G401 (cell line): ENCODE measurements at places on chromosomes 6 and 20.
A peak's percentile ranks its signal among the peaks of the same experiment; 100 is the strongest.

DNA sequence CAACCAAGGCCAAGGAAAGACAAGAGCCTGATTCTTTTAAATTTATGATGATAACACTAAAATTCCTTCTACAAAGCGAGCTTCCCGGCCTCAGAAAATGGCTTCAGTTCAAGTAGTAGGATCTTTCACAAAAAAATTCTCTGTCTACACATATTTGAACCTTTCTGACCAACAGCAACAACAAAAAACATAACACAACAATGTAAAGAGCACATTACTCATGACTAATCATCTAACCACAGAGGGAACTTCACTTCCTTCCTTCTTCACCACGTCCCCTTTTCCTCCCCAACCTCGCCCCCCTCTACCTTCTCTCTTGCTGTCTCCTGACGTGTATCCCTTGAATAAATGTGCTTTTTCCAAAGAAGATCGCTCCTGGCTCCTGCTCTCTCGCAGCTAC, 228.2 kb downstream of the MYLK4 start:
- DNase-seq, result no peak

DNA sequence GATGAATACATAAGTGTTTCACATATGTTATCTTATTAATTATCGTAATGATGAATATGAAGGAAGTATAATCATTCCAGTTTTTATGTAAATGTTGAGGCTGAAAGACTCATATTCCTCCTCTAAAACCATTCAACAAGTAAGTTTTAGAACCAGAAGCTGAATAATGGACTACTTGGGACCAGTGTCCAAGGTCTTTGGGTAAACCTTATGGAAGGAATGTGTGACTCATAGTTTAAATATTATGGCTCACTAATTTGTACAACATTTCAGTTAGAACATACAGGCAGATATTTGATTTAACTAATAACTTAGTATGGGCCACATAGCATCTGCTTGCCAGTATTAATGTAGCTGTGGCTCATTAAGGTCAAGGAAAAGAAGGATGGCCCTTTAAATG, 209.6 kb downstream of the TFAP2B start:
- DNase-seq, result no peak

DNA sequence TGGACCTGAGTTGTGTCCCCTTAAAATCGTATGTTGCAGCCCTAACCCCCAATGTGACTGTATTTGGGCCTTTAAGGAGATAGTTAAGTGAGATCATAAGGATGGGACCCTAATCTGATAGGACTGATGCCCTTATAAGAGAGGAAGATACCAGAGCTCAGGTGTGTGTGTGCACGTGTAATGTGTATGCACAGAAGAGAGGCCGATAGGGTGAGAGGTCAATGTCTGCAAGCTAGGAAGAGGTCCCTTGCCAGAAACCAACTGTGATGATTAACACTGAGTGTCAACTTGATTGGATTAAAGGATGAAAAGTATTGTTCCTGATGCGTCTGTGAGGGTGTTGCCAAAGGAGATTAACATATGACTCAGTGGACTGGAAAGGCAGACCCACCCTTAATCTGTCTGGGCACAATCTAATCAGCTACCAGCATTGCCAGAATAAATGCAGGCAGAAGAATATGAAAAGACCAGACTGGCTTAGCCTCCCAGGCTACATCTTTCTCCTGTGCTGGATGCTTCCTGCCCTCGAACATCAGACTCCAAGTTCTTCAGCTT, 299.8 kb downstream of the LRFN2 start:
- DNase-seq, result no peak

DNA sequence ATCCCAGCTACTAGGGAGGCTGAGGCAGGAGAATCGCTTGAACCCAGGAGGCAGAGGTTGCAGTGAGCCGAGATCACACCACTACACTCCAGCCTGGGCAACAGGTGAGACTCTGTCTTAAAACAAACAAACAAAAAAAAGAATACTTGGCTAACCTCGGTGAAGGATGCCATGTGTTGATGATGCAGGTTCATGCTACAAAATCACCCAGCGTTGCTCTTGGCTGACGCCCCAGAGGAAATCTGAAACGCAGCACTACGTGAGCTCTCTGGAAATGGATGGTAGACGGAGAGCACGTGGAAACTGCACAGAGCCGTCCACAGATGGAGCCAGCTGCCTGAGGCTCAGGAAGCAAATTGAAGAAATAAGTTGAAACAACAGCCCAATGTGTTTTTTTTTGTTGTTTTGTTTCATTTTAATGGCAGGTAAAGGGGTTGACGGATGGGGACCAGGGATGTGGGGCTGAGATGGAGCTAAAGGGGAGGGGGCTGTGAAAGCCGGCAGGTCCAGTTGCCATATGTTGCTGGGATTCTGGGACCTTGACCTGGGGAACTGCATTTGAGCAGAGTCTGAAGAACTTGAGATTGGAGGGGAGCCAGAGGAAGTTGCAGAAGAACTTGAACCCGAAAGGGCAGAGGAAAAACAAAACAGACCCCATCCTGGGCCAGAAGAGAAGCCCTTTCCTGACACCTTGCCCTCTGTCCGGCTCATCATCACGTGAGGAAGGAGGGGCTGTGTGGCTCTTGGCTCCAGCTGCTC, 12.8 kb upstream of the MANBAL start:
- DNase-seq, result no peak

GRCh38 chr6:162416831-162417537, 310.6 kb downstream of the PRKN start:
- DNase-seq, result no peak

DNA sequence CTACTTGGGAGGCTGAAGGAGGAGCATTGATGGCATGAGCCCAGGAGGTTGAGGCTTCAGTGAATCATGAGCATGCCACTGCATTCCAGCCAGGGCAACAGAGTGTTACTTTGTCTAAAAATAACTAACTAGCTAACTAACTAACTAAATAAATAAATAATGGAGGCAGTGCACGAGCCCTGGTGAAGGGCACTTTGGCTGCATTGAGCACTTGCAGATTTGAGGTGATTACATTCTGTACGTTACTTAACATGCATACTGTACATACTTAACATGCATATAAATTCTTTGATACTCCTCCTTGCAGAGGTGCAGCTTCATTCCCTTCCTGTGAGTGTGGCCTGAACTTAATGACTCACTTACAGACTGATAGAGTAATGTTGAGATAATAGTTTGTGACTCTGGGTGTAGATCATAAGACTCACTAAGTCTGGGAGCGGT, 10.7 kb downstream of the HLA-A start:
- no peak for DNase-seq

- DNase-seq, result no peak
These were observed 15.0 kb downstream of the C20orf173 start for GRCh38 chr20:35514371-35514932.

- DNase-seq, result no peak
These were observed 81.4 kb downstream of the DLL1 start for GRCh38 chr6:170209354-170210025.

- no peak for DNase-seq
These were observed 126.8 kb upstream of the HMGCLL1 start for GRCh38 chr6:55705451-55706440.

GRCh38 chr6:79586548-79586947, 44.6 kb upstream of the SH3BGRL2 start:
- DNase-seq, result no peak

- no peak for DNase-seq
These were observed 4.0 kb downstream of the TEAD3 start for GRCh38 chr6:35492974-35493284.

DNA sequence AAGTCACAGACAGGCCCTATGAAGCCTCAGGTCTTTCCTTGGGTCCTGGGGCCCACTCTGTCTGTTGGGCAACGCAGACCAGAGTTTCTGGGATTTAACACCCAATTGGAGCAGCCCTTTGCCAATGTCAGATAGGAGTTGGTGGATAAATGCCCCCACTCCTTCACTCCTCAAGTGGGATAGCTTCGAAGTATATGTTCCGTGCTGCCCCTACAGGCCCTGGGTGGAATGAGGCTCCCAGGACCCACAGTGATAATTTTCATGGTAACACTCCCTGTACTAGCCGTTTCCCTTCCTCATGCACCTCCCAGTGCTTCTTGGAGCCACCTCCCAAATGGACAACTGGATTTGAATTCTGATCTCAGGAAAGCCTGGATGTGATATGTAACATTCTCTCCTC, 145.4 kb downstream of the FOXA2 start:
- no peak for DNase-seq

DNA sequence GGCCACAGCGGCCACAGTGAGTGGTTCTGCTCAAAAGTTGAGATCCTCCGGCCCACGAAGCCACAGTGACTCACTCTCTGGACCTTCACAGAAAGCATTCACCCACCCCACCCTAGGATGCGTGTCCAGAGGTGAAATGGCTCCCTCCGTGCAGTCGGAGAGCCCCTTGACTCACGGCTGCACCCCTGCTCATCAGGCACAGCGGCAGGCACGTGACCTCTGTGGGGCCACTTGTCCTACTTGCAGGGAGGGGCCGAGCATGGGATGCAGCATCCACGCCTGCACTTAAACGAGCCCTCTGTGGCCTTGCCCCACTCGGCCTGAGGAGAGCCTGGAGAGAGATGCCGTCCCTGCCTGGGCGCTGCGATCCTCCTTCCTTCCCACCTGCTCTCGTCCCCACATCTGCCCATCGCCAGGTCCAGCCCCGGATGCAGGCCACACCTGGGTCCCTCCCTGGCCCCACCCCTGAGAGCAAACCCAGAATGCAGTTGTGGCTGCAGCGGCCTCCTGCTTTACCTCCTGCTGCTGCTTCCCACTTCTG, 28.7 kb downstream of the NTSR1 start:
- no peak for DNase-seq

DNA sequence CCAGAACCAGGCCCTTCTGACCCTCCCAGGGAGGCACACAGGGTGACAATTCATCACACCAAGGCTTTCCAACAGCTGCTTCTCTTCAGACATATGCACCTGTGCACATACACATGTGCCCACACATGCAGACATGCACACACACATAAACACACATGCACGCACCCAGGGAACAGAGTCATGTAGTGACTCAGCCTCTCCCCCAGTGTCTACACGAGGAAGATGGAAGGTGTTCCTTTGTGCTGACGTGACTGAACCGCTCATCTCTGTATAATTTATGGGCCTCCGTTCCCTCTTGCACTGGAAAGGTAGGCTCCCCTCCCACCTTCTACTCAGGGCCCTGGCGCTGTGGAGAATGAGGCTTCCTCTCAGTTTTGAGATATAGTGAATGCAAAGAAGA, 23.8 kb upstream of the PLEKHG1 start:
- DNase-seq, result no peak

DNA sequence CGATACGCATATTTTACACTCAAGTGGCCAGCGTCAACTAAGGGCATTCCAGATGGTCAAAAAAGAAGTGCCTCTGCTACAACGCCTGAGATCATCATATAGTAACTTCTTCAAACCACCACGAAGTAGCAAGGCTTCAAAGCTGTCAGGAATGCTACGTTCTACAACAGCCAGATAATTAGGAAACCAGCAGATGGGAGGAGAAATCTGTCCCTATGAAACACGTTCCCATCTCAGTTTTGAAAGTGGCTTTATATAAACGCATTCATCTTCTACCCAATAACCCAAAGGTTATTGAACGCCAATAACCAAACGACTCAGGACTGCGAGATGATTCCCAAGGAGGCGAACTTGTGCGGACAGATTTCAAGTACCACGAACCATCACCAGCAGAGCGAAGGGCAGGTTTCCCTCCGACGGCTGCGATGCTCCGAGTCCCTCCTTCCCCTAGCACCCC, 1.2 kb downstream of the ABHD12 start:
- DNase-seq, result peak; percentile 51

DNA sequence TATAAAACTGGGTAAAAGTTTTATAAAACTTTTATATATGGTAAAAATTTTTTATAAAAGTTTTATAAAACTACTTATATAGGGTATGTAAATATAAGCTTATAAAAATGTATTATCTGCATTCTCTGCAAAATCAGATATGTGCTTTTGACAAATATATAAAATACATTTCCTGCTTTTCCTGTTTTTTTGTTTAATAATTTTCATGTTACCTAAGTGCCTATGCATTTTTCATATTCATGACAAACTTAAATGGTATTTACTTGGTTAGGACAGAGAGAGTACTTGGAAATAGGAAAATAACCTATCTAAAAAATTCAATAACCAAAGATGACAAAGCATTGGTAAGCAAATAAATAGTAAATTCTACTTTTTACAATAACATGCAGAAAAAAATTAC, 41.2 kb downstream of the ADGRG6 start:
- no peak for DNase-seq

DNA sequence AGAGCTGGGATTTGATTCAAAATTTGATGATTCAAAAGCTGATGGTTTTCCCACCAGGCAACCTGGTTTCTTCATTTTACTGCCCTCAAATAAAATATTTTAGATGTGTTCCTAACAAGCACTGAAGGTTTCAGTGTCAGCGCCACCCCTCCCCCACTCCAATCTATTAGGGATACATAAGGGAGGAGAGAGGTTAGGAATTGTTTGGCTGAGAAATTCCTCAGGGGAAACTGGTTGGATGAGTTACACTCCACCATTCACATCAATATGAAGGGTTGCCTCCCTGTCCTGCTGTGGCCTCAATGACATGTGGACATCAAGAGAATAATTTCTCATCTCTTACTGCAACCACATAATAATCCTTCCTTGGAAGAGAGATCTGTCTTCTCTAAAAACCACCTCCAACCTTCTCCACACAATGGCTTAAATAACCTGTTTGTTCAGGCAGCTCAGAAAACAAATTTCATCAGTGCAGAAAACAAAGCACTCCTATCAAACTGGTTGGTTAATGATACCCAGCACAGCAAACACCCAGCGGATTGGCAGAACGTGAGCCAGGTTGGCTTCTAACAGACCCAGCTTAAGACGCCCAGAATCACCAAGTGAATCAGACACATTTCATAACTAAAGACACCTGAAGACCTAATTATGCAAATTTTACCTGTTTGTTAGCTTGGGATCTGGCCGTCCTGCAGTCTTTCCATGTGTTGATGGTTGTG, 136.0 kb upstream of the SGK1 start:
- DNase-seq, result no peak

GRCh38 chr6:97186416-97186999, 96.5 kb downstream of the MMS22L start:
- peak; percentile 67 for DNase-seq

DNA sequence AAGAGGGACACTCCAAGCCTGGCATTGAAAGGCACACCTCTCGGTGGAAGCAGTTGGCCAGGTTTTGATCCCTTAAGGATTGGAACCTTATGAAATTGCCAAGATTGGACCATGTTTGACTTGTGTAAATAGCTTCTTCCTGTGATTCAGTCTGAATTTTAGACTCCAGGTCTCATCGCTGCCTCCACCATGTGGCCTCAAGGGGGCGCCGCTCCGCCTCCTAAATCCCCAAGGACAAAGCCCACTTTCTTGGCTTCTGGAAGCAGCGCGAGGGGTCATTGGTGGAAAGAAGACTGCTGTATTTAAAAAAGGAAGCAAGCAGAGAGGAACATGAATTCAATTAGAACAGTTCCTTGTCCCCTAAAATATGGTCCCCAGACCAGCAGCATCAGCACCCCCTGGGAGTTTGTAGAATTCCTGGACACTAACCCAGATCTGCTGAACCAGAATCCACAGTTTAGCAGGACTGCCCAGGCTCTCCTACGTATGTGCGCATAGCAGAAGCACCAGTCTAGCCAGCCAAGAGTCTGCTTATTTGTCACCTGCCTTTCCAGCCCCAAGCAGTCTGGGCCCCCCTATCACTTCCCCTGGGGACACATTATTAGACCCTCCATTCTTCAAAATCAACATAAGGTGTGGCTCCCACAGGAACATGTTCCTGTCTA, 108.5 kb downstream of the LY86 start:
- peak; percentile 33 for DNase-seq
